ENCODE measurements at places on chromosomes 4 and X.

GRCh38 chr4:145625677-145626622, 6.8 kb downstream of the MMAA start:
- no peak for DNase-seq

DNA sequence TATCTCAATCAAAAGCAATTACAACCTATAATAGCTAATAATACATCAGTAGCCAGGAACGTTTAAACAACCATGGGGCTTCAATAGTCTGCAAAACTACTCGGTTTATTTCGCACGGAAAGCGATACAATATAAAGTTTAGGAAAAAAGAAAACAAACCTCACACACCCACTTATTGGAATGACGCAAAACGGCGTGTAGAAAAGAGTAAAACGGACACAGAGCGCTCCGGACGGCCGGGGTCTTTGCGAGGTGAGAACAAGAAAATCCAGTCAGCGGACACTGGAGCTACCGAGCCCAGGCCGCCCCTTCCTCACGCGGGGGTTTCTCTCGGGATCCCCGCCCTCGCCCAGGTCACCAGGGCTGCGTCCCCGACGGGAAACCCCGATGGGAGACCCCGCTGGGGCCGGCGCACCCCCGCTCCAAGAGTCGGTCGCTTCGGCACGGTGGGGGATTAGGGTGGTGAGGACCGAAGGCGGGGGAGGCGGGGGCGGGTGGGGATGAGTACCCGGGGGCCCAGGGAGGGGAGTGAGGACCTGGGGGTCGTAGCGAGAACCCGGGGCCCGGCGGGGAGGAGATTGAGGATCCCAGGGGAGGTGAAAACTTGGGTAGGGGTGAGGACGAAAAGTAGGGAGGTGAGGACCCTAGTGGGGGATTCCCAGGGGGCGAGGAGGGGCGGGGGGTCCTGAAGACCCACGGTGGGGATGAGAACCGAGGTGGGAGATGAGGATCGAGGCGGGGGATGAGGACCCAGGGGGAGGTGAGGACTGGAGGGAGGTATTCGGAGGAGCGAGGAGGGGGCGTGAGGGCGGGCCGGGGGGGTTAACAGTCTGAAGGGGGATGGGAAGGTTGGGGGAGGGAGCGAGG, 737 bp downstream of the NELFA start:
- DNase-seq = no peak

GRCh38 chr4:108008721-108009120, 19.0 kb downstream of the HADH start:
- DNase-seq = no peak

DNA sequence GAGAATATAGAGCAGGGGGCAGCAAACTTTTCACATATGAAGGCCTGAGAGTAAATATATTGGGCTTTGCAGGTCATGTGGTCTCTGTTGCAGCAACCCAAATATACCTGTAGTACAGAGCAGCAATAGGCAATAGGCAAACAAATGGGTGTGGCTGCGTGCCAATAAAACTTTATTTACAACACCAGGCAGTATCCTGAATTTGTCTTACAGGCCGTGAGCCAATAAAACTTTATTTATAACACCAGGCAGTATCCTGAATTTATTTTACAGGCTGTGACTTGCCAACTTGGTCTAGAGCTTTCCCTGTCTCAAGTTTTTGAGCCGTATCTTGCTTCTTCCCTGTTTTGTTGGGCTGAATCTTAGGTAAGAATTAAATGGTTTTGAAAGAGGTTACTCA, 118.2 kb downstream of the PHEX start:
- DNase-seq = no peak

DNA sequence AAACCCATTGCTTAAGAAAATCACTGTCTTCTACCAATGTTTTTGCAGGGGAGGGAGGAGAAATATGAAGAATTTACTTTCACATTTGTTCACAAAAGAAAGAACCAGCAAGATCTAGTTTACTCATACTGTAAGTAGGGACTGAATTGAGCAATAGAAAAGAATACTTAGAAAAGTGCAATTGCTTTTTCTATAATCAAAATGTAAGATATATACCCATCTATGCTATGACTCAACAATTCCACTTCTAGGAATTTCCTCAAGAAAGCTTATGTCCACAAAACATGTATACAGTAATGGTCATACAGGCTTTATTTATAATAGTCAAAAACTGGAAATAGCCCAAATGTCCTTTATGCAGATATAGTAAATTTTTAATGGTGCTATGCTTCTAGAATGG, 196.4 kb downstream of the LRBA start:
- DNase-seq = no peak

- no peak for DNase-seq
Observed at GRCh38 chrX:75156531-75156945, 455 bp upstream of the ABCB7 start.

- no peak for DNase-seq
Observed at GRCh38 chrX:153761863-153762262, 2.2 kb upstream of the PLXNB3 start.

DNA sequence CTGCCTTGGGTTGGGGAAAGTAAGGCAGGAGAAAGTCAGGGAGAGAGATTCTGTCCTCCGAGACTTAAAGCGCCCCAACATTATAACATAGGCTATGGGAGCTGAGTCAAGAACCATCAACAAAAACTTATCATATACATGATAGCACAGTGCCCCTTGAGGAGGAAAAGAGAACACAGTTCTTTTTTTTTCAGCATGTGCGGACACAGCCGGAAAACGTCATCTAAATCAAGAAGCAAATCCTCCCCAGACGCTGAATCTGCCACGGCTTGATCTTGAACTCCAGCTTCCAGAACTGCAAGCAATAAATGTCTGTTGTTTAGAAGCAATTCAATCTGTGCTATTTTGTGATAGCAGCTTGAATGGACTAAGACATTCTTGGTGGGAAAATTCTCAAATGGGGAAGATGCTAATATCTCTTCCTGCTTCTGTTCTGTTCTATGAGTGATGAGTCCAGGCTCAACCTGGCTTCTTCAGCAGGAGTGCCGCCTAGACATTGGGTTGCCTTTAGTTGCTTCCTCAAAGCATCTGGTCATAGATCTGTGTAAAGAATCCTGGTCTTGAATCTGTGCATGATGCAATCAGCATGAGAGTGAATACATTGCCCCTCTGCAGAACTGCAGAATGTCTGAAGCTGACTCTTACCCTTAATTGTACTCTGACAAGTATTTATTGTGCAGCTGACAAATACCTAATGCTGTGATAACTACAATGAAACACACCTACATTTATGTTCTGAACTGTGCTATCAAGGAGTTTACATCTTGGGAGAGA, 549.8 kb upstream of the PRKX start:
- DNase-seq = no peak

DNA sequence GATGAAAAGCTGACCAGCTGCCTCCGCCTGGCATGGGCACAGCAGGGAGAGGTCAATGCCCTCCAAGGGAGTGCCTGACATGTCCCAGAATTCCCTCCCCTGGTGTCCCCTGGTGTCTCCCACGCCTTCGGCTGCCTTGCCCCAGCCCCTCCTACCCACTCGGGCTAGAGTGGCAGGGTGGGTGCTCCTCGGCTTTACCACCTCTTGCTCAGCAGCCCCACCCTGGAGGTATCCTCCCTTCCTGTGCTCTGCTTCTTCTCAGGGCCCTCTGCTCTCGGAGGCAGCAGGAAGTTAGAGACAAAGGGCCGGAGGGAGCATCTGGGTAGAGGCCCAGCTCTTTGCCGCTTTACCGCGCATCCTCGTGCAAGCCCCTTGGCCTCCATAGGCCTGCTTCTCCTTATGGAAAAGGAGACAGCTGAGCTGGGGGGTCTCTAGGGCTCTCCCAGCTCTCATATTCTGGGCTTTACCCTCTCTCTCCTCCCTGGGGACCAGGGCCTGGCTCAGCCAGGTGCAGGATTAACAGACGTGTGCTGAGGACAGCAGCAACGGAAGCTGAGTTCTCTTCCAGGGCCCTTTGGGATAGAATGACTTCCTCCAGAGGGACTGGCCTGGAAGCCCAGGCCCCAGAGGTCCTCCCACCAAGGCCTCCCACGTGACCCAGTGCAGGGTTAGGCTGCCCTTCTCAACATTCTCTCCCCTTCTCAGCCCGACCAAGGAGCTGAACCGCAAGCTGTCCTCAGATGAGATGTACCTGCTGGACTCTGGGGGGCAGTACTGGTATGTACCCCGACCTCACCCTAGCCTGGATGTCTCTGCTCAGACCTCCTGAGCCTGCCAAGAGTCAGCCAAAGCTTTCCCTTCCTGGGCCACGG, 17.2 kb downstream of the XPNPEP2 start:
- no peak for DNase-seq

DNA sequence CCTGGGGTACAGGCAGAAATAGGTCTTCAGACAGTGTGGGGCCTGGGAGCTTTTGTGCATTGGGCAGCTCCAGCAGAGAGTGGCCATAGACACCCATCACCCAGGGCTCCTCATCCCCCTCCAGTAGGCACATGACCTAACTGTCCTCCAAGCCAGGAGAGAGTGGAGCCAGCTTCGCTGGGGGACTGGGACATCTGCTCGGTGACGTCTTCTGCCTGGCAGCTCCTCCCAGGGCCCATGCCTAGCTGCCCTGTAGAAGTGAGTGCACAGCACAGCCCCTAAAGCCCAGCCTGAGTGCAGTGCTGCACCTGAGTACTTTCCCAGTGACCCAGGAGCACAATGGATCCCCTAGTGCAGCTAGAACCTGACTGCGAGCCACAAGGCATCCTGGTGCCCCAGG, 279.7 kb upstream of the SLC7A11 start:
- no peak for DNase-seq

DNA sequence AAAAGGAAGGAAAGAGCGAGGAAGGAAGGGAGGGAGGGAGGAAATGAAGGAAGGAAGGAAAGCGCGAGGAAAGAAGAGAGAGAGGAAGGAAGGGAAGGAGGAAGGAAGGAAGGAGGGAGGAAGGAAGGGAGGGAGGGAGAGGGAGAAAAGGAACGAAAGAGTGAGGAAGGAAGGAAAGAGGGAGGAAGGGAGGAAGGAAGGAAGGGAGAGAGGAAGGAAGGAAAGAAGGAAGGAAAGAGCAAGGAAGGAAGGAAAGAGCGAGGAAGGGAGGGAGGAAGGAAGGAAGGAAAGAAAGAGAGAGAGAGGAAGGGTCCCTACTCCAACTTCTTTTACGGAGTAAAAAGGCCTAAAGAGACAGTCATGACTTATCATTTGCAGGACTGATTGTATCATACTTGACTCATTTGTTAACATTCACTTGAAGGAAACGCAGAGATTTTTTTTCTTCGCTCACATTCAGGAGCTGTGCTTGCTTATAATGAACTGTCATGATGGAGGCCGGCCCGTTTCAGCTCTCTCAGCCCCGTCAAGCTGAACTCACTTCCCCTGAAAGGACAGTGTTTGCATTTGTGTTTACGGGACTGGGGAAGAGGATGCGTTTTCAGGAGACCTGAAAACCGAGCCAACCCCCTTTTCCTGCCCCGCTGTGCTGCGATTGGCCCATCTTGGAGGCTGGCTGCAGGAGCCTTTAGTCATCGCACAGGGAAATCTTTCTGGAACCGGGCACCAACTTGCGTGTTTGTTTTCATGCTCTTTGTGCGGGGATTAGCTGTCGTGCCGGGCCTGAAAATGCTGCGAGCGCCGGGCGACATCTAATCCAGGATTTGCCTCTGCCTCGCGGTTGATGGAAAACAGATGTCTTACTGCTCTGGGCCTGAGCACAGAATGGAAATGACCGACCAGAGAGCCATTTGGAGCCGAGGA, 17.8 kb downstream of the TRIM2 start:
- DNase-seq = no peak

DNA sequence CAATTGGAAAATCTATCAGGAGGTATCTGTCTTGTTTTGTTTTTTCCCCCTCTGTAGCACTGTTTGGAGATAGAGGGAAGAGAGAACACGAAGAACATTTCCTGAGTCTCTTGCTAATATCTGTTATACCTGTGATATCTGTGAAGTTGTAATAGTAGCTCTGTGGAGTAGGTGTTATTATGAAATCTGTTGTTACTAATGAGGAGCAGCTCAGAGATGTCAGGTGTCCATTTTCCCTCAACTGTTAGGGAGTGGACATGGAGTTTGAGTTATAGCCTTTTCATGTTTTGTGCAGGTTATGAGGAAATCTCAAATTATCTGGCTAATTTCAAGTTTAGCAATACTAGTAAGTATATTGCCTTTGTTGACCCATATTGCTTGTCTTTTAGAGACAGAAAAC, 52.4 kb downstream of the SEC24B start:
- no peak for DNase-seq

GRCh38 chrX:16067886-16068515, 55.4 kb upstream of the GRPR start:
- no peak for DNase-seq

DNA sequence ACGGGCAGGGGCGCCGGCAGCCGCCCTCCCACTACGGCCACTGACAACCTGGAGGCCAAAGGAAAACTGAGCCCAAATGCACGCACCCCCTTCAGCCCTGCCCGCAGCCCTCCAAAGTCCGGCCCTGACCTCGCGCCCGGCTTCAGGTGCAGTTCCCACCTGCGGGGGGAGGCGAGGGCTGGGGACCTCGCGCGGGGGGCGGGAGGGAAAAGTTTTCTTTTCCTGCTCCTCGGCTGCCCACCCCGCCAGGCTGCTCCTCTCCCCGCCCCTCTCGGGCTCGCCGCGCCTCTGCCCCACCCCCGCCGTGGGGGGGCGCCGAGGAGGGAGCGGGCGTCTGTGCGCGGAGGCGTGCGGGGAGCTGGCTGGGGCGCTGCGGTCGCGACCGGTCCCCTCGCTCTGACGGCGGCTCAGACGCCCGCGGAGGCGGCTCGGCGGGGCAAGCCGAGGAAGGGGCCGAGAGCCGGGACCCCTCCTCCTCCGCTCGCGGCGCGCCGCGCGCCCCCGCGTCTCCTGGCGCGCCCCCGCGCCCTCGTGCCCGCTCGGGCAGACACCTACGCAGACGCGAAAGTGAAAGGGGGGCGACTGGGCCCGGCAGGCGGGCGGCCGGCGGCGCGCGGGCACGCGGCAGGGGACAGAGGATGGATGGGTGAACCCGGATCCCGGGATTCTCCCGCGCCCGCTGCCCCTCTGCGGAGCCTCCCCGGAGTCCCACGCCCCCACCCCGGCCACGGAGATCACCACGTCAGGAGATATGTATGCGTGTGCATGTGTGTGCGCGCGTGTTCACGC, 3.1 kb upstream of the NR3C2 start:
- DNase-seq = no peak

DNA sequence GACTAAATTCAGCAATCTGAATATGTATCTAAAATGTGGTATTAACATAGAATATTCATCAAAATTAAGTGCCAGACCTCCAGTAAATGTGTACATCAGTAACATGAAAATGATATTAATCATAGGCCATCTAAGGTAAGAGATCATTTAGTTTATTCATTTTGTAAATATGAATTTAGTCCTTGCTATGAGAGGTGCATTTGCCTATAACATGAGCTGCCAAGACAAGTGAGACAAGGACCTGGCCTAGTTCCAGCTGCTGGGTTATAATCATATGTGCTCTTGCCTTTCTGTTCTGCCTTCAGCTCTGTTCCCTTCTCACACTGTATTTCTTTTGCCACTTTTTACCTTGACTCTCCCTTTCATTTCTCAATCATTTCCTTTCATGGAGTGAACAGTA, 160.0 kb downstream of the STIM2 start:
- no peak for DNase-seq

GRCh38 chrX:140040386-140040785, 75.1 kb upstream of the CXorf66 start:
- DNase-seq = no peak
